Central memory CD8-positive, alpha-beta T cell (primary cell): ENCODE measurements at places on chromosomes 16 and 17.

DNA sequence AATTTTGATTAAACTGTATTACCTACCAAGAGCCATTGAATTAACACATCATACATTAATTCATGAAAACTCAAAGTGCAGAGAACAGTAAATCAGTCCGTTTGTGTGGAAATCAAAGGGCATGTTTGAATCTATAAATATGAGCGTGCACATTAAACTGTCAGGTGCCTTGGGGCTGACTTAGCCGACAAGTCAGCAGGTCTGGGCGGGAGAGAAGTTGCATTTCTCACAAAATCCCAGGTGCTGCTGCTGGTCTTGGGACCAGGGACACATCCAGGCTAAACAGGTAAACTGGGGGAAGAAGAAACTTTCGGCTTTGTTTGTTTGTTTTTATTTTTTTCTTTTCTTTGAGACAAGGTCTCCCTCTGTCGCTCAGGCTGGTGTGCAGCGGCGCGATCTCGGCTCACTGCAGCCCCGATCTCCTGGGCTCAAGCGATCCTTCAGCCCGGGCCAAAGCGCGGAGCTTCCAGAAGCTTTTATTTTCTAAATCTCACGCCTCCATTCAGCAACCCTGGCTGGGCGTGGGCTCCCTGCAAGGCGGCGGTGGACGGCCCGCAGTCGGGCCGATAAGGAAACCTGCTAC is 213.9 kb downstream of the MRTFB start:
- H3K27me3 ChIP-seq, result no peaks in the 10 kb centered on the region
- H3K36me3 ChIP-seq, result peaks cover 30% of the 10 kb centered on the region

- H3K27ac ChIP-seq, result no peak overlapping the region
- H3K27me3 ChIP-seq, result peaks cover 32% of the 10 kb centered on the region
- H3K4me3 ChIP-seq, result no peak overlapping the region
- no peak for DNase-seq
Measured at GRCh38 chr16:54633943-54634362, 296.7 kb upstream of the IRX5 start.

GRCh38 chr17:13626703-13627102 is 25.0 kb upstream of the HS3ST3A1 start:
- H3K36me3 ChIP-seq, result peaks cover 1% of the 10 kb centered on the region
- H3K27me3 ChIP-seq, result peaks cover 40% of the 10 kb centered on the region
- no peak for DNase-seq
- no peaks in the 10 kb centered on the region for H3K4me1 ChIP-seq

- no peak for DNase-seq
- no peak overlapping the region for H3K27ac ChIP-seq
- H3K27me3 ChIP-seq, result peaks cover 62% of the 10 kb centered on the region
- H3K4me1 ChIP-seq, result peaks cover 8% of the 10 kb centered on the region
- no peaks in the 10 kb centered on the region for H3K36me3 ChIP-seq
- no peak overlapping the region for H3K4me3 ChIP-seq
Measured at GRCh38 chr16:10178080-10178479, 4.1 kb downstream of the GRIN2A start.
